ENCODE measurements at places on chromosomes 4 and X.
A peak's percentile ranks its signal among the peaks of the same experiment; 100 is the strongest.

DNA sequence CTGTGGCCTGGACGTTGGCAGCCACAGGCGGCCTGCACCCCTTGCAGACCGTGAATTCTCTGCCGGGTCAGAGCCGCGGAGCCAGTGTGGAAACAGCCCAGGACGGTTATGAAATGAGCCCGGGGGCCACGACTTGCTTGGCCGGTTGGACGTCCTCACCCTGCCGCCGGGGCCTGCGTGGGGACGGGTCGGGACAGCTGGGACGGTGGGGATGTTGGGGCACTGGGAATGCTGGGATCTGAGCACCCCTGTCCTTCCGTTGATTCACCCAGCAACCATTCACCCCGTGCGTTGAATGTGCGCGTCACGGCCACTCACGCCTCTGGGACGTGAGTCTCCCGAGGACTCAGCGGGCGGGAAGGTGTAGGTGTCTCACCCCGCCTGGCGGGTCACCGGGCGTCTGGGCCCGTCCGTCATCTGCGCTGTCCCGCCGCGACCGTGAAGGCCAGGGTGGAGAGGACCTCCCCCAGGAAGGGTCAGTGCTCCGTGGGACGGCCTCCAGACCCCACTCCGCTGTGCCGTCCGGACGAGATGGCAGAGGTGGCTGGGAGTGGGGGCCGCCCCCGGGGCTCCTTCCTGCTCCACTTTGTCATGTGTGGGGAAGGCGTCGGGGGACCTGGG lies 4.5 kb upstream of the PLCXD1 start:
- no peak overlapping the region for H3K27ac ChIP-seq
- H3K27me3 ChIP-seq, result peaks cover 17% of the 10 kb centered on the region
- peak overlapping the region; percentile 79 for H3K4me3 ChIP-seq
- peak; percentile 31 for DNase-seq
- H3K4me1 ChIP-seq, result peaks cover 14% of the 10 kb centered on the region

DNA sequence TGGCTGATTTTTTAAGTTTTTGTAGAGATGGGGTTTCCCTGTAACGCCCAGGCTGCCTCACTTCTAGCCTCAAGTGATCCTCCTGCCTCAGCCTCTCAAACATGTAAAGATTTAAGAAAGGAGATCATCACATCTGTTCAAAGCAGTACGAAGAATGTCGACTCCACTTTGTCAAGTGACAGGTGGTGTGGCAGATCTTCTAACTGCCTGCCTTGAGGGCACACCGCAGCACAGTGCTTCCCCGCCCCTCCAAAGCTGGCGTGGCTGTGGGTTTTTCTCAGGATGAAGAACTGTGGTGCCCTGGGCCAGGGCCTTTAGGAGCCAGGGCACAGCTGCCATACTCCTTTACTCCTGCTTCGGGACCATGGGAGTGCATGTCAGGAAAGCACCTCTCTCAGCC lies 43.3 kb upstream of the MTNR1A start:
- H3K36me3 ChIP-seq, result peaks cover 14% of the 10 kb centered on the region
- no peaks in the 10 kb centered on the region for H3K27me3 ChIP-seq
- DNase-seq, result no peak
- no peak overlapping the region for H3K27ac ChIP-seq

DNA sequence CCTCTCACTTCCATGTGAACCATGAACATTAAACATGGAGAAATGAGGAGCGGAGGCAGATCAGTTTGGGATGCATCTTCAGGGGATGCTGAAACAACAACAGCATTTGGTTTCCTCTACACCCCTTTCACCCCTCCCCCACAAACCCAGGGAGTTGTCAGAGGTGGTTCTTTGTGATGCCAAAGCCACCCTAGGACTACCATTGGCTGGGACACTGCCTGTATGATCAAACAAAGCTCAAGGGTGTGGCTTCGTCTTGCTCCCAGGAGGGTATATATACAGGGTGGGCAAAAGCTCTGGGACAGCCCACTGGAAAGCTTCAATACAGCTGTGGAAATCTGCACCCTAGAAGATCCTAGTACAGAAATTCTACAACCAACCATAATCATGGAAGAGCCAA lies at the start of gene SPANXN4:
SPANXN4 (plus strand) TSS at position 301 of the 400 bp plus-strand sequence; CDS start at position 388, 87 bp downstream.
- no peak for DNase-seq
- H3K4me3 ChIP-seq, result no peak within 1 kb of the TSS
- no peaks in the 10 kb centered on the region for H3K36me3 ChIP-seq

DNA sequence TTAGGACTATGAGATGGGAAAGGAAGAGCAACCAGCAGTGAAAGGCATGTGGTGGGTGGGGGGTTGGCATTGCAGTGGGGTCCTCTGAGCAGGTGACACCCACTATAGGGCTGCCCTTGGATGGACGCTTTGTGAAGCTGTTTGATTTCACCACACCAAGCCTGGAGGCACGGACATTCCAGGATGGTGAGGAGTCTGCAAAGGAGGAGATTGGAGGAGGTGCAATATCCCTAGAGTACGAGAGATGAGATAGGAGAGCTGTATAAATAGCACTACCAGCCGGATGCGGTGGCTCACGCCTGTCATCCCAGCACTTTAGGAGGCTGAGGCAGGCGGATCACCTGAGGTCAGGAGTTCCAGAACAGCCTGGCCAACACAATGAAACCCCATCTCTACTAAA lies 42.3 kb downstream of the SHOX start:
- H3K4me3 ChIP-seq, result peak overlapping the region; percentile 74
- peaks cover 13% of the 10 kb centered on the region for H3K27me3 ChIP-seq
- H3K4me1 ChIP-seq, result no peaks in the 10 kb centered on the region
- DNase-seq, result no peak
- peaks cover 24% of the 10 kb centered on the region for H3K36me3 ChIP-seq
- no peak overlapping the region for H3K27ac ChIP-seq

- no peak overlapping the region for H3K27ac ChIP-seq
- no peaks in the 10 kb centered on the region for H3K36me3 ChIP-seq
- peaks cover 33% of the 10 kb centered on the region for H3K4me1 ChIP-seq
- no peak overlapping the region for H3K4me3 ChIP-seq
- DNase-seq, result no peak
These were observed 75.8 kb downstream of the DHX15 start for GRCh38 chr4:24508541-24508940.

DNA sequence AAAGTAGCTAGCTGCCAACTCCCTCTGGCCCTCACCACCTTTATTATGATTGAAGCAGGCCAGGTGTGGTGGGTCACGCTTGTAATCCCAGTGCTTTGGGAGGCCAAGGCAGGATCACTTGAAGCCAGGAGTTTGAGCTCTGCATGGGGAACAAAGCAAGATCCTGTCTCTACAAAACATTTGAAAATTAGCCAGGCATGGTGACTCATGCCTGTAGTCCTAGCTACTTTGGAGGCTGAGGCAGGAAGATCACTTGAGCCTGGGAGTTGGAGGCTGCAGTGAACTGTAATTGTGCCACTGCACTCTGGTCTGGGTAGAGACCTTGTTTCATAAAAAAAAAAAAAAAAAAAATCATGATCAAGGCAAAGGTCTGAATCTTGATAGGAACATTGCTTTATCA lies 467.0 kb upstream of the DIPK2B start:
- no peak overlapping the region for H3K27ac ChIP-seq
- no peaks in the 10 kb centered on the region for H3K27me3 ChIP-seq
- no peak overlapping the region for H3K4me3 ChIP-seq
- H3K36me3 ChIP-seq, result no peaks in the 10 kb centered on the region

GRCh38 chr4:114780205-114780604 lies 181.6 kb downstream of the UGT8 start:
- H3K4me1 ChIP-seq, result peaks cover 5% of the 10 kb centered on the region
- no peak overlapping the region for H3K4me3 ChIP-seq
- peaks cover 2% of the 10 kb centered on the region for H3K27me3 ChIP-seq

DNA sequence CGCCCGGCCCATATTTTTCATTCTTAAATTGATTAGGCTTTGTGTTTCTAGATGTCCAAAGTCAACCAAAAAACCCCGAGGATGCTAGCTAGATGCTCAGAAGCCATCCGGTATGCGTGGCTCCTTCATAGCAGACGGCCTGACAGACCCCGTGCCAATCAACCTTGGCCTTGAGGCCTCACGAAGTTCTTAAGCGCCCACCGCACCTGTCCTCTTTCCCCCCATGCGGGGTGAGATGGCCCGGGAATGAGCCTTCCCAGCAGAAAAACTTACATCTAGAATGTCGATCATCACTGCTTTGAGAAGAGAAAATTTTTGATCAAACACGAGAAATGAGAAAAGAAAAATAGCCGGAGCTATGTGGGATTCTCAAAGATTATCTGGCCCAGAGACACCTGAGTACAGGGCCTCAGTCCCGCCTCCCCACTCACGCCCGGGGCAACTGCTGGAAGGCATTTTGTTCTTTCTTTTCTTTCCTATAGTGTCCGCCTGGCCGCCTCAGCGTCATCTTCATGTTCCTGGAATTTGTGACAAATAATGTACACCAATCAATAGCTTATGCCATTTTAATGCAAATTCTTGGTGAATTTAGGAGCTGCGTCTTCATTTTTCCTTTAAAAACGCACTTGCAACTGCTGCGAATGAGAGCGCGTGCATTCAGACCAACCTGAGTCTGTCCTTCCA lies 1.6 kb upstream of the NAT8L start:
- no peaks in the 10 kb centered on the region for H3K36me3 ChIP-seq
- no peak for DNase-seq
- H3K27ac ChIP-seq, result no peak overlapping the region
- peaks cover 16% of the 10 kb centered on the region for H3K27me3 ChIP-seq
- peak overlapping the region; percentile 79 for H3K4me3 ChIP-seq

DNA sequence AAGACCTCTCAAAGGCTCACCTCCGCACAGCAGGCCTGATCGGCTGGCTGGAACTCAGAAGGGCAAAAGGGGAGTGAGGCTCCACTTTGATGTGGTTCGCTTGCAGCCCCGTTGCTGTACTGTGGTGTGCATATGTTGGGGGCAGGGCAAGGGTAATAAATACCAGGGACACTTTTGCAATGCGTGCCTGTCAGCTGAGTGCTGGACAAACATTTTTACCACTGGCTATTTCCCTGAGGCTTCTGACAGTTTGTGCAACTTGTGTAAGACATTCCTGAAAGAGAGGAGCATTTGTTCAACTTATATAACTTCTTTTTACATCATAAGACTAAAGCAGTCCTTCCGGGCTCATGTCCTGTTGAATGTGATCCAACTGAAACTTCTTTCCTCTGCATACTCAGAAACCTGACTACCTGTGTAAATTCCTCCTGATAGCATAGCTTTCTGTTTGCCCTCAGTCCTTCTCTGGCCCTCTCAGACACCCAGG lies 82.3 kb downstream of the SPRY1 start:
- no peak for DNase-seq
- H3K27ac ChIP-seq, result peak overlapping the region; percentile 75
- no peak overlapping the region for H3K4me3 ChIP-seq
- peaks cover 21% of the 10 kb centered on the region for H3K4me1 ChIP-seq
- H3K36me3 ChIP-seq, result no peaks in the 10 kb centered on the region

DNA sequence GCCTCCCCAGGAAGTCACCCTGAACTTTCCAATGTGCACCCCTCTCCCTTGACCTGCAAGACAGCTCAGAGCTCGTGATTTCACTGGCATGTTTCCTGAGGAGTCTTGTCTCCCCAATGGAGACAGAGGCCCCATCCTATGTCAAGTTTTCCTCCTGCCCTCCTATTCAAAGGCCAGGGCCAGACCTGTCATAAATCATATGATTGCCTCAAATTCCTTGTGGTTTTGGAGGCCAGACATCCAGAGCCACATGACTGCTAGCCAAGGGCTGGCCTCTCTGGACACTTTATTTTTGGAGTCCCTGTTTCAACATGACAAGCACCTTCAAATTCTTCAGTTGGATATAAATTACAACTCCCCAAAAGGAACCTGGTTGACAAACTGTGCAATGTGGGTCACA lies 76.0 kb upstream of the TFDP3 start:
- DNase-seq, result no peak
- no peak overlapping the region for H3K4me3 ChIP-seq
- no peaks in the 10 kb centered on the region for H3K27me3 ChIP-seq
- H3K27ac ChIP-seq, result no peak overlapping the region
- H3K4me1 ChIP-seq, result no peaks in the 10 kb centered on the region

- H3K27ac ChIP-seq, result no peak overlapping the region
- DNase-seq, result peak; percentile 7
- no peak overlapping the region for H3K4me3 ChIP-seq
- no peaks in the 10 kb centered on the region for H3K36me3 ChIP-seq
- no peaks in the 10 kb centered on the region for H3K4me1 ChIP-seq
These were observed 82.9 kb upstream of the TAB3 start for GRCh38 chrX:30971774-30972603.

- H3K4me1 ChIP-seq, result no peaks in the 10 kb centered on the region
- H3K27me3 ChIP-seq, result no peaks in the 10 kb centered on the region
- H3K4me3 ChIP-seq, result no peak overlapping the region
- H3K27ac ChIP-seq, result no peak overlapping the region
These were observed 480.8 kb upstream of the FAT1 start for GRCh38 chr4:187204389-187204918.

GRCh38 chr4:86934771-86935565 lies at the start of gene AFF1:
Gene AFF1, plus strand, starts transcription at chr4:86935011. Its CDS starts 13,523 bp downstream, at chr4:86948534.
- peaks cover 48% of the 10 kb centered on the region for H3K4me1 ChIP-seq
- peak within 1 kb of the TSS; percentile 88 for H3K27ac ChIP-seq
- DNase-seq, result peak; percentile 94
- no peaks in the 10 kb centered on the region for H3K36me3 ChIP-seq

DNA sequence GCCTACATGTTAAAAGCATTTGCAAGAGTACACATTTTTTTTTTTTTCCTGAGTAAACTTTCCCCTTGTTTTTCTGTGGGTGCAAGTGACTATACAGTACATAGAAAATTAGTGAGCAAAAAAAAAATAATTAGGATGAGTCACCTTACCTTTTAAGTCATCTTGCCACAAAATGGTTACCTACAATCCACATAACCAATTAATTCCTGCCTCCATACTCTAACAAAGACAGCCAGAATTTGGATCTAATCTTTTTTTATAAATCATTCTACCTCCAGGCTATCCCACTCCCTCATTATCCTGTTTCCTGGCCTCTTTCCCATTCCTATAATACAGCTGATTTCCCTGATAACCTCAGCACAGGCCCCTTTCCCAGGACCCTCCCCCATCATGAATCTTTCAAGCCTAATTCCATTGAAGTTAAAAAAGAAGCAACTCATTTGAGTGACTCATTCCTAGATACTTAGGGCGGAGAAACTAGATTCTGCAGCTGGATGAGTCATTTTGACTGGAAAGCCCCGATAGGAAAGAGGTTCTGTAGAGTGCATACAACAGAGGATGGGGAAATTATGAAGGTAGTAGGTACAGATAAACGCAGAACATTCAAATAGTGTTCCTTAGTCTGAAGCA lies 128.2 kb downstream of the C4orf51 start:
- H3K36me3 ChIP-seq, result peaks cover 40% of the 10 kb centered on the region
- peaks cover 4% of the 10 kb centered on the region for H3K27me3 ChIP-seq

DNA sequence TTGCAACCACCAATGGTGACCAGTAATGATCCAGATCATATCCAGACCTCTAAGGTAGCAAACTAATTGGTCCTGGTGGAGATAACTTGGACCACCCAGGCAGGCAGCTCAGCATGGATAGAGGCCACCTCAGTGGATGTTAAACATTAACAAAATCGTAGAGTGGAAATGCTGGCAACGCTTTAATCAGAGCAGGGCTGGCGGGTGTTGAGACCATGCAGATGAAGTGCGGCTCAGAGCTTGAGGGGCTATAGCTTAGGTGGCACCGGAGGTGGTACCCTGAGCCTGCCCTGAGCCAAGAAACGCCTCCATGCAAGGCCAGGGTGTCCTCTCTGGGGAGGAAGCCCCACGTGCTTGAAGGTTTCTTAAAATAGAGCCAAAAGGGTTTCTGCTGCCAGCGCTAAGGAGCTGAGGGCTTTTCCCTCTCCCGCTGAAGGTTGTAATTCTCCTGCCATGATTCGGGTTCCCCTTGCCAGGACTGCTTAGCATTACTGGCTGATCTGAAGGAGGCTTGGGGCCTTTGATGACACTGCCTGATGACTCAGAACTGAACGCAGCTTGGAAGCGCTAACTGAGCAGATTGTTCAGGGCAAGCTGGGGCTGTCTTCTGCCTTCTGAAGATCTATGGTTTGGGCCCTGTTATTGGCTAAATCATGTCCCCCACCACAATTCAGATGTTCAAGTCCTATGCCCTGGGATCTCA lies 177.8 kb upstream of the ATP6AP2 start:
- H3K4me1 ChIP-seq, result no peaks in the 10 kb centered on the region
- H3K27me3 ChIP-seq, result peaks cover 4% of the 10 kb centered on the region

All from endothelial cell (in vitro differentiated cells).